ENCODE measurements at places on chromosomes 16 and 17.

- no peak for DNase-seq
These were observed 43.6 kb downstream of the IKZF3 start for GRCh38 chr17:39820541-39820940.

DNA sequence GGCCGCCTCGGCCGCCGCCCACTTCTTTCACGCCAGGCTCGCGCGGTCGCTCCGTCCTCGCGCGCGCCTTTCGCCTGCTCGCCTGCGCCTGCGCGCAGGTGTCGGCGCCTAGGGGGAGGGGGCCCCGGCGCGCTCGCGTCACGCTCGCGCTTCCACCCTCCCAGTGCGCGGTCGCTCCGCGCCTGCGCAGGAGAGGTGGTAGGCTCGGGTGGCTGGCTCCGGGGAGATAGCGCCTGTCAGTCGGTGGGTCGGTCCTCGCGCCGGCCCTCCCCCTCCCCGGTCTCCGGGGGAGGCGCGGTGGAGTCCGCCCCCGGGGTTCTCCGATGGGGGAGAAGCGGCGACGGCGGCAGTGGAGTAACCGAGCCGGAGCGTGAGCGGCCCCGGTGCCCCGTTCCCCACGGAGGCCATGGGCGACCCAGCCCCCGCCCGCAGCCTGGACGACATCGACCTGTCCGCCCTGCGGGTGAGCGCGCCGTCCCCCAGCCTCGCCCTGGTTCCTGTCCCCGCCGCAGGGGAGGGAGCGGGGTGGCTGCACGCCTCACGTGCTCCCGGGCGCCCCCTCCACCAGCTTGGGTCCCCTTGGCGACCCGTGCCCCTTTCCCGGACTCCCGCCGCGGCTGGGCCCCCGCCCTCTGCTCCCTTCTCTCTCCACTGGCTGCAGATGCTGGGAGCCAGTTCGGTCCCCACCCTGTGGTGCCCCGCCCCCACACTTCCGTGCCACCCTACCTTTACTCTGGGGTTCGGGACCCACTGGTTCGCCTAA is at the start of gene MINK1:
Gene MINK1 (plus strand): TSS at position 163 of the 763 bp plus-strand sequence. CDS start 244 bp downstream, at position 407.
- peak; percentile 72 for DNase-seq

DNA sequence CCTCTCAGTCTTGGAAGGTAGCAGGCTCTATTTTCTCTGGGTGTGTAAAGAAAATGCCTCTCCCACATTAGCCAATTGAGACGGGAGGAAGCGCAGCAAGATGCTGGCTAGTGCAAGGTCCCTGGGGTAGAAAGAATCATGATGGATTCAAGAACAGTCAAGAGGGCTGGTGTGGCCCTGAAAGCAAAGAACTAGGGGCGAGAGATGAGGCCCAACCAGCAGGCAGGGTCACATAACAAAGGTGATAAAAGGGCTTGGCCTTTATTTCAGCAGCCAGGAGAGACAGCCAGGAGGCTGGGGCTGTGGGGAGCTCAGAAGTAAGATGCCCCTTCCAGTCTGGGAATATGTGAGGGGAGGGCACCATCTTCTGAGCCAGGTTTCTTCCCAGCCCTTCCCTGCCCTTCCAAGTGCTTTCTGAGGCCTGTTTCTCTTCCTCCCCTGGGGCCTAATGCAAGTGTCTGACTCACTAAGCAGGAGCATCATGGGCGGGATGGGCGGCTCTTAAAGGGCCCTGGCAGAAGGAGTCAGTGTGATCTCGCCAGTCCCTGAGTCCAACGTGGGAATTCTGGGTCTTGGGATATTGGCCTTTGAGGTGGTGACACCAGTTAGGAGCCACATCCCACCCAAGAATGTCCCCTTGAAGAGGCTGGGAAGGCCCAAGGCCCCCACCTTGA is 3.9 kb upstream of the NLRC5 start:
- no peak for DNase-seq

DNA sequence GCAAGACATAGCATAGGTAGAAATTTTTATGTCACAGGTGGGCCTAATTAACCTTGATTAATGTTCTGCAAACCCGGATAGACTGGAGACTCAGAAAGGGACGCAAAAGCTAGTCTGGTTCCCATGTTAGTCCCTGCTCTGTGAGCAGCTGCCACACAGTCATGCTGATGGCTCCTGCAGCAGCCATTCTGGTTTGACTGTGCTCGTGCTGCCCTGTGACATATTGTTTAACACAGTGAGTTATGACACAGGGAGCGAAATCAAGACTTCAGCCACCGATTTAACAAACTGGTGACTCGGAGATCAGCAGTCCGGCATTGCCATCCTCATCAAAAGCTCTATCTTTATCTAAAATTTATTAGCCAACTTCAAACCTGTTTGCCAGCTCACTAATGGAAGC is 169.8 kb downstream of the WWOX start:
- no peak for DNase-seq

- DNase-seq, result no peak
These were observed 3.1 kb downstream of the ITGB4 start for GRCh38 chr17:75724016-75725003.

- peak; percentile 85 for DNase-seq
These were observed 11.8 kb downstream of the ENDOV start for GRCh38 chr17:80426671-80427326.

DNA sequence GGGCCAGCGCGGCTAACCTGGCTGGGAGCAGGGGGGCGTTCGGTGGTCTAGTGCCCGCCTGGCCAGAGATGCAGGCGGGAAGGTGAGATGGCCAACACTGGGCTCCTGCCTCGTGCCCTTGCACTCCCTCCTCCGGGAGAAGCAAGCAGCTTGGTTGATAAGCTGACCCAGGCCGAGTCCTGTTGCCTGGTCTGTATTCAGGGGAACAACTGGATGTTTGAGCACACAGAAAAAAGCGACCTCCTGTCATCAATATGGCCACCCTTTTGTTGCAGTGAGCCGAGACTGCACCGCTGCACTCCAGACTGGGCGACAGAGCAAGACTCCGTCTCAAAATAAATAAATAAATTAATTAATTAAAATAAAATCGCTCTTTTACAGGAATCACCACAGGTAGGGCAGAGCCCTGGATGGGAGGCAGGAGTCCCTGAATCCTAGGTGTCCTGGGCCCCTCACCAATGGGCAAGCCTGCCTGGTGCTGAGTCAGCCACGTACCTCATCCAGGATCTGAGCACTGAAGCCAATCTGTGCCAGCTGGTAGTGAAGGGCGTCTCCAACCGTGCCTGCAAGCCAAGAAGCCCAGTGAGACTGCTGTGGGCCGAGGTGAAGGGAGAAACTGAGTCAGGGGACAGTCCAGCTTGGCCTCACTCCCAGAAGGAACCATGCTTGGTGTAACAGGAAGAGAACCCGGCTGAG is 31.8 kb downstream of the HASPIN start:
- DNase-seq, result no peak
